Stimulated activated CD8-positive, alpha-beta memory T cell treated with anti-CD3 and anti-CD28 coated beads, Interleukin-12 subunit alpha, Interleukin-12 subunit beta, amount 100 ng/mL, for 4 hours (primary cell): ENCODE measurements at places on chromosomes 2 and 18.

DNA sequence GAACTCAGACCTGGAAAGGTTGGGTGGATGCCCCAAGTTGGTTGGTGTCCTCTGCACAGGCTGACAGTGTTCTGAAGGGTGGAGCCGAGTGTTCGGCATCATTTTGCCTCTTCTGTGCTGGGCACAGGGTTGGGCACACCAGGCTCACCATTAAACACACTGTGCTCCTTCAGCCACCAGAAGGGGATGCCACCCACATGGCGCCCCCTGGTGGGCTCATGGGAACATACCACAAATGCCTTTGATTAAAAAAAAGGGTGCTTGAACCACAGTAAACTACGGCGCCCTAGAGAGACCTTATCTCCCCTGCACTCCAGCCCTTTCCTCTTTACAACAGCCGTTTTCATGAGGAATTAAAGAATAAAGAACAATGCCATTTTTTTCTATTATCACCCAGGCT is 89.4 kb downstream of the CELF4 start:
- no peak for DNase-seq

- no peak for DNase-seq
Observed at GRCh38 chr2:121902171-121902591, 146.7 kb downstream of the TSN start.

- no peak for DNase-seq
Observed at GRCh38 chr2:134351899-134352298, 98.0 kb downstream of the MGAT5 start.

DNA sequence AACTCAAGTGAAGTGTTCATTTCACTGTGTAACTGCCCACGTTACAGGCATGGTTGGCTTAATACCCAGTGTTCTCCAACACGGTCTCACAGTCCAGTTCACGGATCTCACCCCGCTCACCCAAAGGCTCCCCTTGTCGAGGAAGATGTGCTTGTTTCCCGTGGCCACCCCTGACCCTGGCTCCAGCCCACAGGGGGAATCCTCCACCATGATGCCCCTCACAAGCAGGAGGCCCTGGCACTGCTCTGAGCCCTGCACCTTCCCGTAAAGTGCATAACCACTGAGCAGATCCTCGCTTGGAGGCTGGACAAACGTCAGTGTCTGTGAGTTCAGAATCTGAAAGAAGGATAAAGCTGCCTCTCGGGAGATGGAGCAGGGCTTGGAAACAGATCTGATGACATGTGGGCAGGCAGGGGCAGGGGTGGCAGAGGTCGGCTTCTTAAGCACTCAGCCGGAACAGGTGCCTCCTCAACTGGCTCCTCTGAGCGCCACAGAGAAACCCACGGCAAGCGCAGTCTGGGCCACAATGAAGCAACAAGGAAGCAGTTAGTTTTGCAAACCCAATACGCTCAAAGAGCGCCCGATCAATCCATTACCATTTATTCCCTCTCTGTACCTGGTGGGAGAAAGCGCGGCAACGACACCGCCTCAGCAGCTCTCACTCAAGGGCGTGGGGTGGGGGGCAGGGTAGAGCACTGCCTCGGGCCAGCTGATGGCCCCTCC is 17.6 kb downstream of the HDAC4 start:
- no peak for DNase-seq
